Uterus (tissue), 4 donors: ENCODE measurements at places on chromosomes 7 and 10. TPM values are rescaled to one million over a fixed set of nuclear protein-coding genes. Genes with fewer than 3 reads are reported as not detected.

The SYT15B gene
- total RNA-seq: 2.1 TPM

The TDRD1 gene
- 1.5 TPM for total RNA-seq

DNA sequence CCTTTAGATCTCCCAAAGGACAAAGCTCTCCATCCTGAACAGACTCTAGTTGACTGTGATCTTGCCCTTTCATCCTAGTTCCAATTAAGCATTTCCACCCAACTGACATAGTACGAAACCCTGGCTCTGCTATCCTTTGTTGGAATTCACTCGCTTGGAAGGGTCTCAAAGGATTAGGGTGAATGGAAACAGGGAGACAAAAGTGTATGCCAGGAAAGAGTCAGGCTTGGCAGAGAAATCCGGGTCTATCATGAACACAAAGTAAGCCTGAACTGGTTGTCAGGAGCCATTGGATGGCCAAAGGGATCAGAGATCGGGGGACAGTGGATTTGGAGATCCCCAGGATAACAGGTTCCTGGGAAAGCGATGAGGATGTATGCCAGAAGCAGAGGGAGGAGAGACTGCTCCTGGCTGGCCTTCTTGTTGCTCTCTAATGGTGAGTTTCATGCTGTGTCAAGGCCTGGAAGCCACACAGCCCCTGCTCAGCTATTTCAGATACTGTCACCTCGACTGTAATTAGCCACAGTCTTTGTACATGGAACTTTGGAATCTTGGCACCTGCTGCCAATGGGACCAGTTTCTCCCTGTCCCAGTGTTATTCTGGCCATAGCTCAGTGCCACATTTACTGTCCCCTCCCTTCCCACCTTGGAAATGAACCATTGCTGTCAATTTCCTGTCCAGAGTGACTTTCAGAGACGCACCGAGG is 1168.7 kb upstream of the AUTS2 start:
- H3K4me1 ChIP-seq: no peaks in the 10 kb centered on the region
- no peak overlapping the region for H3K27ac ChIP-seq
- no peak overlapping the region for H3K4me3 ChIP-seq
- DNase-seq: no peak
- no peaks in the 10 kb centered on the region for H3K36me3 ChIP-seq
- no peaks in the 10 kb centered on the region for H3K27me3 ChIP-seq

- DNase-seq: no peak
- no peaks in the 10 kb centered on the region for H3K27me3 ChIP-seq
- peak overlapping the region; percentile 93 for H3K27ac ChIP-seq
- H3K4me3 ChIP-seq: no peak overlapping the region
These were observed 221.5 kb upstream of the CELF2 start for GRCh38 chr10:10796061-10796773.

GRCh38 chr10:123367195-123367594 is 213.0 kb downstream of the BUB3 start:
- no peak for DNase-seq
- H3K27ac ChIP-seq: no peak overlapping the region
- no peaks in the 10 kb centered on the region for H3K36me3 ChIP-seq
- H3K4me1 ChIP-seq: no peaks in the 10 kb centered on the region
- no peak overlapping the region for H3K4me3 ChIP-seq

DNA sequence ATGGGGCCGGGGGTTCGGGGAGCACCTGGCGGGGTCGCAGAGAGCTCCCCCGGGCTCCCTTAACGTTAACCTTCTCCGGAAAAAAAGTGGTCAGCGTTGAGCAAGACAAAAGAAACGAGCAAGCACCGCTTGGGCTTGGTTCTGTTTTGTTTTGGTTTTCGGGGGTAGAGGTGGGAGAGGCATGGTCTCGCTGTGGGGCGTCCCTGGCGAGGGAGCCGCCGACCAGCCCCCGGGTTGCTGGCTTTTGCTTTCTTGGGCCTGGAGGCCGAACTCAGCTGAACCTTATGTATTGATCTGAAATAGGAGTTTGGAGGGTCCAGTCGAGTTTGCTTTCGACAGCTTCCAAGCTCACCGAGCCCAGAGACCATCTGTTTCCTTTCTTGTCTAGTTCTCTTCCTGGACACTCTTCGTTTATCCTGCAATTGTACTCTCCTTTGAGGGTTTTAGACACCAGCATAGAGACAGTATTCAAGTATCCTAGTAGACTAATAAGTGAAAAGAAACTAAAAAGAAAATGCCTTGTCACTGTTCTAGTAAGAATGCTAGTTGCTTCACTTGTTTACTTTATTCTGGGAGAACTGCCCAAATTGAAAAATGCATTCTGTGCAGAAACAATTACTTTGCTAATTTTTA is 980 bp downstream of the FHIP2A start:
- no peaks in the 10 kb centered on the region for H3K4me1 ChIP-seq
- no peaks in the 10 kb centered on the region for H3K27me3 ChIP-seq
- peak overlapping the region; percentile 99 for H3K27ac ChIP-seq

- no peaks in the 10 kb centered on the region for H3K27me3 ChIP-seq
- no peak overlapping the region for H3K4me3 ChIP-seq
- no peaks in the 10 kb centered on the region for H3K36me3 ChIP-seq
- no peak for DNase-seq
These were observed 158.1 kb upstream of the PLXDC2 start for GRCh38 chr10:19658131-19658530.

The NUTM2E gene
- not detected for total RNA-seq

DNA sequence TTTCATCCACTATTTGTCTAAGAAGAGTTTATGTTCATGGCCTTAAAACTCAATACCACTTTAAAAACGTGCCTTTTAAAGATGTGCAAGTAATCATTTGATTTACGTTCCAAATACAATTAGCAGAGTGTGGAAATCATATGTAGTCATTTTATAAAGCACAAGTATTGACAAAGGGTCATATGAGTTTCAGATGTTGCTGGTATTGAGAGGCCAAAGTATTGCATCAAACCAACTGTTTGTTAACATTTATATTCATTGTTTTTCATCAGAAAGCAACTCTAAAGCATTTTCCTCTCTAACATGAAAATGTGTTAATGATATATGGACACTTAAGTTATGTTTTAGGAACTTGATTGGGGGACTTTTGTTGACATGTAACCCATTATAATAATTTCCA is 11.5 kb upstream of the TSGA13 start:
- no peak overlapping the region for H3K4me3 ChIP-seq
- no peak for DNase-seq

DNA sequence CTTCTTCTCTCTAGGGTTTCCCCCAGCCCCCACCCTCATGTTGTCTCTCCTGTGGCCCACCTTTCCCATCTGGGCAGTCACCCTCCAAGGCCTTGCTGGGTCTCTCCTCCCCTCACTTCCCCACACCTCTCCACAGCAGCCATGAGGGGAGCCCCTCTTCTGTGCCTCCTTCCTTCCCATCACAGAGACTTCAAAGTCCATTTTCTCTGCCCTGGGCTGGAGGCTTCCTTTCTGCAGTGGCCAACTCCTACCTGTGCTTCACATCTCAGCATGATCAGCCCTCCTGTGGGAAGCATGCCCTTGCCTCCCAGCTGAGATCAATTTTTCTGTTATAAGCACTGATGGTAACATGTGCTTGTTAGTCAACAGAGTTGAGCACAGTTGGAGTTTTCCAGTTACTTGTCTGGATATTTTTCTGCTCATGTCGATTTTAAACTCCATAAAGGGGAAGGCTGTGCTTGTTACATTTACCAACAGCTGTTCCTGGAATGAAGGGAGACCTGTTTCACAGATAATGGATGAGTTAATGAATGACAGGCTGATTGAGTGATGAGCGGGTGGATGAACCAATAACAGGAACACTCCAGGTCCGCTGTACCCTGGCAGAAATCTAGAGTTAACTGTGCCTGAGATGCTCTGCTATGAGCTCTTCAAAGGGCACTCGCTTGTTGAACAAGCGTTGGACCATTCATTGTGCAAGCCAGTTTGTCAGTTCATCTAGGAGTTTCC is 71.4 kb upstream of the PRSS58 start:
- no peak overlapping the region for H3K27ac ChIP-seq
- DNase-seq: no peak
- no peak overlapping the region for H3K4me3 ChIP-seq
- H3K4me1 ChIP-seq: no peaks in the 10 kb centered on the region
- H3K36me3 ChIP-seq: no peaks in the 10 kb centered on the region

- no peaks in the 10 kb centered on the region for H3K36me3 ChIP-seq
- no peaks in the 10 kb centered on the region for H3K27me3 ChIP-seq
- no peak overlapping the region for H3K4me3 ChIP-seq
- no peaks in the 10 kb centered on the region for H3K4me1 ChIP-seq
- H3K27ac ChIP-seq: no peak overlapping the region
These were observed 47.2 kb upstream of the SFTPD start for GRCh38 chr10:79995979-79996634.

DNA sequence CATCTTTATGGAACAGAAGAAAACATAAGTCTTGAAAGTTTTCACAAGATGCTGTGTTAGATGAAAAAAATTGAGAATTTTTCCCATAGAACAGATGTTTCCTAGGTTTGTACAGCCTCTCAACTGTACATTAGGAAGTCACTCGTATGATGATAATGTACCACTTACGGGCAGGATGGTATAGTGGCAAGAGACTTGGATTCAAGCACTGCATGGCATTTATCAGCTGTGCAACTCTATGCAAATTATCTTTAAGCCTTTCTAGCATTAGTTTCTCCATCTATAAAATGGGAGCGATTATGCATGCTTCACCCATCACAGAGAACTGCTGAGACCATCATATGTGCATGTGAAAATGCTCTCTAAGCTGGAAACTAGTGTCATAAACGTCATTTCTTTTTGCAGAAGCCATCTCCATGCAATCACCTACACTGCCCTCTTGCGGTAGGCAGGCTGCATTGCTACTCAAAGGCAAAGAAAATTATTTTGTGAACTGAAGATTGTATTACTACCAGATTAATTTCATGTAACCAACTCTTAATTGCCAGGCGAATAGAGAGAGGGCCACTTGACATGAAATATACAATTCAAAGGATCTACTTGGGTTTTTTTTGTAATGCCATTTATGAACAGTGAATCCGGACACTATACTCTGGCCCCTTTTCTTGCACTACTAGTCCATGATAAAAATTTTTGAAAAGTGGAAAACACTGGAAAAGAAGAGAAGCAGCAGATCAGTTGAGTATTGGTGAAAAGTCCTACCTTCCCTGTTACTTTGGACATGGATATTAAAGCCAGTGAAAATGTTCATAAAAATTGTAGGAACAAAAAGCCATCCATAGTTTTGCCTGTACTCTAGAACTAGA is 102.3 kb downstream of the JAZF1 start:
- DNase-seq: peak; percentile 54
- H3K27ac ChIP-seq: no peak overlapping the region
- H3K4me1 ChIP-seq: no peaks in the 10 kb centered on the region
- no peaks in the 10 kb centered on the region for H3K27me3 ChIP-seq
- H3K36me3 ChIP-seq: no peaks in the 10 kb centered on the region

DNA sequence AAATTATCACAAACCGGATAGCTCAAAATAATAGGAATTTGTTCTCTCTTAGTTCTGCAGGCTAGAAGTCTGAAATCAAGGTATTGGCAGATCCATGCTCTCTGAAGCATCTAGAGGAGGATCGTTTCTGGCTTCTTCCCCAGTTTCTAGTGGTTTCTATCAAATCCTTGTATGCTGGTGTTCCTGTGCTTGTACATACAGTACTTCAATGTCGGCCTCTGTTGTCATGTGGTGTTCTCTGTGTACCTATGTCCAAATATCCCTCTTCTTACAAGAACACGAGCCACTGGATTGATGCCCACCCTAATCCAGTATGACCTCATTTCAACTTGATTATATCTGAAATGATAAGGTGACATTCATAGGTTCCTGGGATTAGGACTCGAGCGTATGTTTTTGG is 9.8 kb upstream of the TAX1BP1 start:
- no peak for DNase-seq
- H3K4me1 ChIP-seq: no peaks in the 10 kb centered on the region
- H3K27ac ChIP-seq: no peak overlapping the region
- no peaks in the 10 kb centered on the region for H3K27me3 ChIP-seq
- H3K4me3 ChIP-seq: no peak overlapping the region
- H3K36me3 ChIP-seq: no peaks in the 10 kb centered on the region

The ACSM6 gene
- not detected for total RNA-seq

- no peak overlapping the region for H3K27ac ChIP-seq
- H3K4me1 ChIP-seq: no peaks in the 10 kb centered on the region
- no peak overlapping the region for H3K4me3 ChIP-seq
- H3K27me3 ChIP-seq: no peaks in the 10 kb centered on the region
These were observed 55.0 kb upstream of the GHITM start for GRCh38 chr10:84084342-84084741.

GRCh38 chr10:86213148-86213547 is 153.4 kb downstream of the GRID1 start:
- no peaks in the 10 kb centered on the region for H3K36me3 ChIP-seq
- no peaks in the 10 kb centered on the region for H3K27me3 ChIP-seq
- H3K4me1 ChIP-seq: no peaks in the 10 kb centered on the region
- no peak for DNase-seq
- no peak overlapping the region for H3K4me3 ChIP-seq

The ITGA8 gene
- total RNA-seq: 64.8 TPM

DNA sequence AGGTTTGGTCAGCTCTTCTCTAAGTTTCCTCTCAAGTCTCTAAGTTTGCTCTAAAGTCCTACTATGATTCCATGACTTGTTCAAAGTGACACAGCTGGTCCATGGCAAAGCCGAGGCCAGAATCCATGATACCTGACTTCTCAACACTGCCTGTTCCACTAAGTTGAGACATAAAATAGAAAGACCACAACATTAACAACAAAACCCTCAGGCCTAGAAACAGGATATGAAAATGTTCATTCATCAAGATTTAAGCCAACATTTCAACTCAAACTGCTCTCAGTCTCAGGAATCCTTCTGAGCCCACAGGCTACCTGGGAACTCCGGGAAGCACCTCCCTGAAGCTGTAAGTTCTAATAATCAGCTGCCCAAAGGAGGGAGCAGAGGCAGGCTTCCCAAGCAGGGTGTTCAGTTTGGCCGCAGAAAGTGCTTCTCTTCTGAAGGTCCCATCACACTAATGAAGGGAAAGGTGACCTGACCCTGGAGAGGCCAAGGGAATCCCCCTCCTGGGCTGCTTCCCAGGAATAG is 62.9 kb downstream of the STK17A start:
- no peak for DNase-seq
- no peaks in the 10 kb centered on the region for H3K36me3 ChIP-seq
- peak overlapping the region; percentile 88 for H3K27ac ChIP-seq
- no peaks in the 10 kb centered on the region for H3K27me3 ChIP-seq

GRCh38 chr7:19982841-19983835 is 209.7 kb upstream of the TMEM196 start:
- H3K27ac ChIP-seq: no peak overlapping the region
- H3K4me3 ChIP-seq: no peak overlapping the region
- DNase-seq: peak; percentile 39
- H3K36me3 ChIP-seq: no peaks in the 10 kb centered on the region

GRCh38 chr10:128901236-128901635 is 565.8 kb upstream of the MGMT start:
- no peak overlapping the region for H3K27ac ChIP-seq
- no peak overlapping the region for H3K4me3 ChIP-seq
- H3K27me3 ChIP-seq: no peaks in the 10 kb centered on the region
- no peak for DNase-seq
